ENCODE measurements at places on chromosomes 3 and 15.

- DNase-seq, result no peak
These were observed 682.2 kb downstream of the SQOR start for GRCh38 chr15:46317029-46317428.

DNA sequence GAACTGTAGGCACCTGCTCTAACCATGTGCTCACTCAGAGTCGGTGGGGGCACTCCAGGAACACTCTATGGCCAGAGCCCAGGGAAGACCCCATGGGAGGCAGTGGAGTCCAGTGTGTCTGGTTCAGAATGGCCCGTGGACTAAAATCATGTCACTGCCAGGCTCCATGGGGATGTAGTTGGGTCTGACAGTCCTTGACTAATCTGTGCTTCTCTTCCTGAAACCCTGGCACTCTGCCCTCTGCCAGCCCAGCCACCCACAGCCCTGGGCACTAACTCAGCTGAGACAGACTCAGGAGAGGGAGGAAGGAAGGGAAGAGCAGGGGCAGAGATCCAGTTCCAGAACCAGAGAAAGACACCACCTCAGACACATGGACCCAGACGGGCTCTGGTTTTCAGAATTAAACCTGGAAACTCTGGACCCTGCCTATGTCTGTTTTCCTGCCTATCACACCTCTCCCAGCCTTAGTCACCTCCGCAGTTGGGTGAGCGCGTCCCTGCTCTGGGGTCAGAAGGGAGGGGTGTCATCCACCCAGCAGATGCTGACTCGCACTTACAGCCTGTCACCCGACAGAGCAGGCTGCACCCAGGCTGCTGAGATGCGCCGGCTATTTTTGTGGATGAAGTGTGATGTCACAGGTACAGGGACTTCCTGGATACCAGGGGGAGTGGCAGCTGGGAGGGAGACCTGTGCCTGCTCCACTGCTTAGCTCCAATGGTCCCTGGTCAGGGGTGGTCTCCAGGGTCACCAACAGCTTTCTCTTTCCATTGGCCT lies 56.8 kb upstream of the INSYN1 start:
- no peak for DNase-seq

- no peak for DNase-seq
These were observed 1.7 kb downstream of the KNL1 start for GRCh38 chr15:40595773-40596172.

GRCh38 chr3:150391161-150391560 lies 16.9 kb upstream of the TSC22D2 start:
- no peak for DNase-seq

GRCh38 chr3:88231207-88231606 lies 81.4 kb downstream of the C3orf38 start:
- no peak for DNase-seq

DNA sequence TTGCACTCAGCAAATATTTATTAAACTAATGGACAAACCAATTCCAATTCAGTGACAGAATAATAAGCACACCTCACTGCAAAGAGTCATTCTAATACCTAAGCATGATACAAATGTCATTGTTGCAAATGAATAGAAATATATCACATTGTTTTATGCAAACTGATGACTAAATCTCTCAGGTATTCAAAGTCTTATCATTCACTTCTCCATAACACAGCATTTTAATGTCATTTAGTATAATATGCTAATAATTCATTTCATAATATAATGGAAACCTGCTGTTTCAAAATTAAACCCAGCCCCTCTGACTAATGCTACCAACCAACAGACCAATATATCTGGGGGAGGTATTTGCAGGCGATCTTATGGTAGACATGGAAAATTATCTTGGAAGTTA lies 71.8 kb downstream of the FGF7 start:
- no peak for DNase-seq

DNA sequence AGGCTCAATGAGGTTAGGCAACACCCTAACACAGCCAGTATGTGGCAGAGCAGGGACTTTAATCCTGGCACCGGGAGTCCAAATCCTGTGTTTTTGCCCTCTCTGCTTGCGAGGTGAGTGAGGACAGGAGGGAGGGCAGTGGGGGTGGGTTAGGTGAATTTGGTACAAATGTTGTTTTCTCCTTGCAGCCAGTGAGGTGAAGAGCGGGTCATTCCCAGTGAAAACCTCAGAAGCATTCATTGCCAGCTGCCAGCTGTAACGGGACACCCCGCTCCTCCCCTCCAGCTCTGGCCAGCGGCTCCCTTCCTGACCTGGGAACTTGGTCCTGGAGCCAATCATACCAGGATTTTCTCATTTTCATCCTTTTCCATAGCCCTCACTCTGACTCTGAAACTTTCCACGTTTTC lies 45.7 kb upstream of the RAB6B start:
- no peak for DNase-seq

DNA sequence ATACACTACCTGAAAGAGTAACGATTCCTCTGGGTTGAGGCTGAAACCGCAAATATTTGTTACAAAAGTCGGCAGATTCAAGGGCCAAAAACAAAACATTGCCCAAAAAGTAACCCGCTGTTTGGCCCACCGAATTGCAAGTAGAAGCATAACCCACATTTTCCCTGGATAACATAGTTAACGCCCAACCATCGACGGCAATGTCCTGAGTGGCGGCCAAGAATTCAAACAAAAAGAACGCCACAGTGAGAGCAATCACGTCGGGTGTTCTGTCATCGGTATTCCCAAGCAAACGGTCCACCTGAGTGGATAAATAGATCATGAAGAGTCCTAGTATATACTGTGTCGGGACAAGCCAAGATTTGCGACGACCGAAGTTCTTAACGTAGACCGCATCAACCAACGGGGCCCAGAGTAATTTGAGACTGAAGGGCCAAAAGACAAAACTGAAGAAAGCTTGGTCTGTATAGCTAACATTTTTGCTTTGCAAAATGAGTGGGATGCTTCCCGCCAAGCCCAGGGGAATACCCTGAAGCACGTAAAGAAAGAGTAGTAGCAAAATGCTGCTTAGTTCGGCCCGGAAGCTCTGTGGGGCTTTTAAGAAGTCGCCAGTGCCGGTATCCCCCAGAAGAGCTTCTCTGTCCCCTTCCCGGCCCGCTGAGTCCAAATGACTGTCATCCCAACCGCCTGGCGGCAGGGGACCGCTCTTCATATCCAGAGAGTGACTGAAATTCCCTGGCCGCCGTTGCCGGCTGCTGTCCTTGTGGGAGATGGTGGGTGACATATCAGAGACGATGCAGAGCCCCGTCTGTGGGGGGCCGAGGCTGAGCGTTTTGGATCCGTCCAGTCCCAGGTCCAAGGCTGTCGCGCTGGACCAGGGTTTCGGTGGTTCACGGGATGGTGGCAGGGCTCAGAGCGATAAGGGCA lies 750 bp downstream of the SLC33A1 start:
- DNase-seq, result no peak

Measured in stimulated activated effector memory CD8-positive, alpha-beta T cell treated with anti-CD3 and anti-CD28 coated beads, Interleukin-12 subunit alpha, Interleukin-12 subunit beta, amount 100 ng/mL, for 72 hours (primary cell).